ENCODE measurements at places on chromosomes 6 and 20.

GRCh38 chr6:36594816-36595643 is 868 bp downstream of the SRSF3 start:
- DNase-seq: no peak

DNA sequence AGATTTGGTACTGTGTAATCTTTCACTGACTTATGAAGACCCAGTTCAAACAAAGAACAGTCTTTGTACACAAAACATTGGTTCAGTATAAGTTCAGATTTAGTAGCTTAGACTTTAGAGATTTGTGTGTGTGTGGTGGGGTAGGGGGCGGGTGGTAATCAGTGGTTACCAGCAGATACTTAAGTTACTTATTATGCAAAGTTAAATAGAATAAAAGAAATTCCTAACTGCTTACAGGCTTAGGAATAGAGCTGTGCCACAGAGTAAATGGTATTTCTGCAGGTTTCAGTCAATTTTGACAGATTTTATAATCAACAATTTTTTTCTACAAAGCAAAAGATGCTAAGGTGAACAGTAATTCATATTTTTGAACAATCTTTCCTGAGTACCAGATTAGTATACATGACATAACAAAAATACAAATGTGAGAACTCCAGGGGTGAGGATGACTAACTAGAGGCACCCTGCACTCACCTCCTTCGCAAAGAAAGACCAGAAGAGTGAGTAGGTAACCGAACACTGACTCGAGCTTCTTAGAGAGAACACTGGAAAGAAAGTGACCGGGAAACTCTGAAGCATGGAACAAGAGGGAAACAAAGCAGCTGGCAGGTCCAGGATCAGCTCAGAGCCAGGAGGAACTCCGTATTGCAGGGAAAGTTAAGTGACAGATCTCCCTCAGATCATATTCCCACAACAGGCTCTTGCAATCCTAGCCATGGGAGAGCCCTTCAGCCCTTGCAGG is 560.6 kb downstream of the COL12A1 start:
- DNase-seq: no peak

- no peak for DNase-seq
These were observed 56.3 kb downstream of the TSHZ2 start for GRCh38 chr20:53028337-53029007.

GRCh38 chr6:26065952-26066380 is 21.3 kb upstream of the HFE start:
- no peak for DNase-seq

DNA sequence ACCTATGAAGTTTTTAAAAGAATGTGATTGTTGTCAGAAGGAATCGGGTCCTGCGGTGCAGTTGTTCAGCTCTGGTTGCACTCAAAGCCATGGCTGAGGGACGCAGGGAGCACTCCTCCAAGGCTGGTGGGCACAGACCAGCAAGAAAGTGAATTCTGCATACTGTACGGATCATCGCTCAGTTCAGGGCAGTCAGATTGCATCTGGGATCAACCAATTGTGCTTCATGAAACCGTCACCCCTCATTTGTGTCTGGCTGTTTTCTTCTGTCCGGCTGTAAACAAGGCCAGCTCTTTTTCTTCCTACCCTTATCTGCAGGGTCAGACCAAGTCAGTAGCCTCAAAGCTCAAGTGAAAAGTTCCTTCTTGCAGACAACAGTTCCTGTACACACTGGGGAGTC is 478.3 kb downstream of the TFAP2A start:
- DNase-seq: no peak

GRCh38 chr6:159002432-159003155 is 2.6 kb upstream of the RSPH3 start:
- DNase-seq: no peak

DNA sequence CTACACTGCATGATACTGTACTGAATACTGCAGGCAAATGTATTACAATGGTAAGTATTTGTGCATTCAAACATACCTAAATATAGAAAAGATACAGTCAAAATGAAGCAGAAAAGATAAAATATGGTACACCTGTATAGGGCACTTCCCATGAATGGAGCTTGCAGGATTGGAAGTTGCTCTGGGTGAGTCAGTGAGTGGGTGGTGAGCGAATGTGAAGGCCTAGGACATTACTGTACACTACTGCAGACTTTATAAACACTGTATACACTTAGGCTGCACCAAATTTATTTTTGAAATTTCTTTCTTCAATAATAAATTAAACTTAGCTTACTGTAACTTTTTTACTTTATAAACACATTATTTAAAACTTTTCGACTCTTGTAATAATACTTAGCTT is 213.1 kb downstream of the ATXN1 start:
- no peak for DNase-seq

Measured in stimulated activated CD8-positive, alpha-beta memory T cell treated with anti-CD3 and anti-CD28 coated beads, Interleukin-7, amount 100 ng/mL, for 1 hour (primary cell).